ENCODE measurements at places on chromosomes 6 and 20. TPM values are rescaled to one million over a fixed set of nuclear protein-coding genes. Genes with fewer than 3 reads are reported as not detected.

DNA sequence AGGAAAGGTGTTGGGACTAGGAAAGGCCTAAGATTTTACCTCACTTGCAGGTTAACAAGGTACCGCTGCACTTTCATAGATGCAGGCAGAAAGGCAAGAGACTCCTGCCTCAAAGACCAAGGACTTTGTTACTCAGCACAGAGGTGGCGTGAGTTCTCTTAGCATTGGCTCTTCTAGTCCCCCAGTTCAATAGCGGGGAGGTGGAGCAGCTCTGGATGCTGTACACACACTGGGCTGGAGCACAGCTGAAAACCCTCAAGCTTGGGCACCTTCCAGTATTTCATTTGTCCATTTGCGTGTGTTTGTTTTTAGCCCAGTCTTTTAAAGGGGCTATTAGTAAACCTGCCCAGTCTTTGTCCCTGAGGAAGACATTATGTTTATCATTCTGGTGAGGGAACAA, 345.2 kb downstream of the FARS2 start:
- no peak for ATAC-seq

- ATAC-seq, result no peak
These were observed 27.1 kb upstream of the GJA1 start for GRCh38 chr6:121408321-121408720.

Gene CTCFL
- not detected for total RNA-seq

GRCh38 chr6:79467716-79468115, 69.5 kb downstream of the LCA5 start:
- ATAC-seq, result no peak

Gene LYRM2
- 24.7 TPM for total RNA-seq

DNA sequence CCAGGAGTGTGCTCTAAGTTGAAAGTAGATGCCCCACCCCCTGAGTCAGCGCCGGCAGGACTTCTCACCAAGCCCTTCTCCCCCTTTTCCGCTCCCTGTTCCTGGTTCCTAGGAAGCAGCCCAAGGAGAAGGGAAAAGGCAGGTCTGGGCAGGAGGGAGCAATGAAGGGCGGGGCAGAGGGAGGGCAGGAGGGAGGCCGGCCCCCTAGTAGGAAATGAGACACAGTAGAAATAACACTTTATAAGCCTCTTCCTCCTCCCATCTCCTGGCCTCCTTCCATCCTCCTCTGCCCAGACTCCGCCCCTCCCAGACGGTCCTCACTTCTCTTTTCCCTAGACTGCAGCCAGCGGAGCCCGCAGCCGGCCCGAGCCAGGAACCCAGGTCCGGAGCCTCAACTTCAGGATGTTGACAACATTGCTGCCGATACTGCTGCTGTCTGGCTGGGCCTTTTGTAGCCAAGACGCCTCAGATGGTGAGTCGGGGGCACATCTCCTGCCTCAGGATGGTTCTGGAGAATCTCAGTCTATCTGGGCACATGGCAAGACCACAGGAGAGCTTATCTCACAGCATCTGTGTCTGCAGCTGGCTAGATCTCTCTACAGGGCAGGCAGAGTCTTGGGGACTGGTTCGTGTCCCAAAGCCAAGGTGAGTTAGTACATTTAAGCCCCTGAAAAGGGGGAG, at the start of gene PROCR:
PROCR (plus strand) TSS at position 320 of the 681 bp plus-strand sequence; CDS start at position 403, 83 bp downstream.
- peak; percentile 96 for ATAC-seq

DNA sequence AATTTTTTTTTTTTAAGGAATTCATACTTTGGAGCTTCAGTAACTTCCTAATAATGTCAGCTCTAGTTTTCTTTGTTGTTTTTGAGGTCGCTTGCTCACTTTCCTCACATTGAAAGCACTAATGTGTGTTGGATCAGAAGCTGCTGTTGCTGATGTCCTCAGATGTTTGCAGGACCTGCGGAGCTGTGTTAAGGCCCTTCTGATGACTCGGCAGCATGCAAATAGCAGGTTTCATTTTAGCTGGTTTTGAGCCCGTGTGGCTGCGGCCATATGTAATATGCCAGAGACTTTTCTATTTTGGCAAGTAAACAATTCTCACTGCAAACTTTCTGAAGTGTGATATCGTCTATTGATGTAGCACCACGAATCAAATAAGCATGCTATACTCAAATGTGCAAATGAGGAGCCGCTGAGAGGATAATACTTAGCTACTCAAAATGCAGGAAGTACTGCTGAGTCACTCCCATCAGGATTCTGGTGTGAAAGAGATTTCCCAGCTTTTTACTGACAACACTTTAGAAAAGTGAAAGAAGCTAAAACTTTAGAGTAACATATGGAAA, 187.8 kb downstream of the SASH1 start:
- no peak for ATAC-seq

DNA sequence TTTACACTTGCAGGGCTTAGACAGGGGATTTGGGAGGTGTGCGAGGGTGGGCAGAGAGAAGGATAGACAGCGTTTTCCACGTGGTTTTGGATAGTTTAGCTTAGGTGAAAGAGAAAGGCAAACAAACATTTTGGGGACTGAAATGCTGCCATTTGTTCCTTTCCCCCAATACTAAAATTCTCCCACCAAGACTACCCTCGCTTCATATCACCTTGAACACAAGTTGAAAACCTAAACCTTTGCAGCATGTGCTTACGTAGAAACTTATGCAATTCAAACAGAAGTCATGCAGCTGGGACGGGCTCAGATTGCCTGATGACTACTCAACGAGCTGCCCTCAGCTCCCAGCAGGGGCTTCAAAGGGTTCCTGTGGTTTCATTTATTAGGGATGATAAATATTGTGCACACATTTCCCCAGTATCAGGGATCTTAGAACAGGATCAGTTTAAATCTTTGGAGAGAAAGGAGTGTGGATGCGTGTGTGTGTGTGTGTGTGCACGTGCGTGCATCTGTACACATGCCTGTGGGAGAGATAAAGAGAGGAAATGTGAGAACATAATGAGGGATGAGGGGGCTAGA, 77.3 kb downstream of the SLC22A23 start:
- no peak for ATAC-seq

DNA sequence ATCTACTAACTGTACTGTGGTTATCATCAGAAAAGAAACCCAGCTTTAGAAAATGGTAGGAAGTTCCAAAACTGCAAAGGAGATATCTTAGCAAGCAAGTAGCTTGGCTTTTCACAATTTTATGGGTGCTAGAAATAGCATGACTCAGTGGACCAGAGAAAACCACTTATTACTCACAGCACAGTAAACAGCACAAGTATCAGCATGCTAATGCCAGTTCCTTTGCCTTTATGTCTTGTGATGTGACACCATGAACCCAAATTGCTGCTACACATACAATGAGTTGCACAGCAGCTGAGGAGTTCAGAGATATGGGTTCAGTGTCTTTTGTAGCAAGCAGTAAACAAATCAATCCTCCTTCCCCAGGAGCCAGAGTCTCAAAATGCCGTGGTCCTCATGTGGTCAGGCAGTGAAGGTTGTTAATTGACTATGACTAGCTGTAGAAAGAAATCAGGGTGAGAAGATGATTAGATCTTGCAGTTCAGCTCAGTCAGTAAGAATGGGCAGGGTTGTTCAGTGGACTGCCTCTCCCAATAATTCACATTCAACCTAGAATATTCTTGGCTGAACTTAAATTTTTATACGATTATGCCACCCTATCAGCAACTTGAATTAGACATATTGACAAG, 73.3 kb downstream of the OPRM1 start:
- peak; percentile 98 for ATAC-seq

Gene SRSF12
- 0.44 TPM for total RNA-seq

DNA sequence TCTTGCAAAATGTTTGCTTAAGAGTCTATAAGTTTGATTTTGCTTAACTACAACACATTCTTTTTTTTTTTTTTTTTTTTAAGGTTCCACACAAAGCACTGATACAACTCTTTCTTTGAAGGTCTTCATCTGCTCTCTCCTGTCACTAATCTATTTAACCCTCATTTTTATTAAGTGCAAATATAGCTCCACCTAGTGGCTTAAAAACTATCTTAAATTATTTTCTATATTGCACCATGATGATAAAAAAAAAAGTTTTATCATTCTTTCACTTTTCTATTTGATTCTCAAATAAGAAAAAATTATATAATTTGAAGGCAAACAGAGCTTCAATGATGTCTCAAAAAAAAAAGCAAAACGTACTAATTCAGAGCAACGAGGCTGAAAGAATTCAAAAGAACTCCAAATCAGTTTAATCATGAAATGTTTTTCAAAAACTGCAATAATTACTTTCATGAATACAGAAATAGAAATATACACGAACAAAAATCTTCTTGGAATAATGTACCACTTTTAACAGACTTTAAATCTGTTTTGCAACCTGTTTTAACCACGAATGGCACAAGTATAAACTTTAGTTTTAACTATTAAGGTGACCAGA, 12.8 kb downstream of the ESF1 start:
- no peak for ATAC-seq

DNA sequence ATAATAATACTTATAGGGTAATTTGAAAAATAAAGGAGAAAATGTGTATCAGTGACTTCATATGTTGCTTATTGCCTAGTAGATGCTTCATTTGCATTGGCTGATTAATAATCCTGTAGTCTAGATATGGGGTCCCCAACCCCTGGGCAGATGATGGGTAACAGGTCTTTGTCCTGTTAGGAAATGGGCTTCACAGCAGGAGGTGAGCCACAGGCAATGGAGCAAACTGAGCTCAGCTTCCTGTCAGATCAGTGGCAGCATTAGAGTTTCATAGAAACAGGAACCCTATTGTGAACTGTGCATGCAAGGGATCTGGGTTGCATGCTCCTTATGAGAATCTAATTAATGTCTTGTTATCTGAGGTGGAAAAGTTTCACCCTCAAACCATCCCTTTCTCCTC, 1049.5 kb upstream of the EPHA7 start:
- ATAC-seq, result no peak

DNA sequence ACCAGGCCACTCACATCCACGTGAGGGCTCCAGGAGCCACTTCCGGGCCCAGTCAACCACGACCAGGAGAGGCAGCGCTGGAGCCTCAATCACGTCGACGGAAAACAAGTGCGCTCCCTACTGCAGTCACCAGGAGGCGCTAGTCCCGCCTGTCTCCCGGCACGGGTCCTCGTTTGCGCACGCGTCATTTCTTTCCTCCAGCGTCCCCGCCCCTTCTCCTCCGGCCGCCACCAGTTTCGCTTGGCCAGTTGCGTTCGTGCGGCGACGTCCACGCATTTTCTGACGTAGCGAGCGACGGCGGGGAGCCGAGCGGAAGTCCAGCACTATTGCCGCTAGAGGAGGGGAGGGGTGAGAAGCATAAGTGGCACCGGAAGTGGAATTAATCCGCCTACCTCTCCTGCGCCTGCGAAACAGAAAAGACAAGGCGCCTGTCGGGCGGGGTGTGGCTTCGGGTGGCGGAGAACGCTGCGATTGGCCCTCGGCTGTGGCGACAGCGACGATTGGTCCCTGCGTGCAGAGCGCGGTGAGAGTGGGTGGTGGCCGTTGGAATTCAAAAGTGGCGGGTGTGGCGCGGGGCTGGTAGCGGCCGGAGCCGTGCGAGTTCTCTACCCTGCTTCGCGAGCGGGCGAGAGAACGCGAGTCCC, at the start of gene KIFC1:
KIFC1 (plus strand) TSS at position 546 of the 644 bp plus-strand sequence. CDS start 163 bp downstream, outside the sequence.
- peak; percentile 96 for ATAC-seq
